Esophagus squamous epithelium (tissue), 5 donors: ENCODE measurements at places on chromosomes 11 and 22.

DNA sequence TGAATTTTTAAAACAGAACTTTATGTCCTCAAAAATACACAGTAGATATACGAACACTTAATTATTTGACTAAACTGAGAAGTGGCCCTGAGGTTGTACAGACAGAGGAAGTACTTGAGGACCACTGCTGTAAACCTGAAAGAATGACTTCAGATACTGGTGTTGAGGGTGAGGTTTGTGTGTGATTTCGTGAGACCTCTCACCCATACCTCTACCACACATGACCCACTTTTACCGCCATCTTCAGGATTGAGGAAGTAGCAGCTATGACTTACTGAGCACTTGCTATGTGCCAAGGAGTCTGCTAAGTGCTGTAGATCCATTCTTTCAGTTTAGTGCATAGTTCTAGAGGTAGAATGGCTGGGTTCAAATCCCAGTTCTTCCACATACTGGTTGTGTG is 21.9 kb downstream of the MMP13 start:
- no peak for DNase-seq

- no peak for DNase-seq
Measured at GRCh38 chr22:41132550-41132949, 40.2 kb downstream of the EP300 start.

- DNase-seq: no peak
Measured at GRCh38 chr11:15093432-15093831, 20.0 kb downstream of the CALCB start.

- no peak for DNase-seq
Measured at GRCh38 chr22:28443526-28443876, 236.1 kb downstream of the TTC28 start.

- no peak for DNase-seq
Measured at GRCh38 chr11:131481303-131481702, 110.9 kb downstream of the NTM start.
